Astrocyte of the cerebellum (primary cell): ENCODE measurements at places on chromosomes 3 and 15.

DNA sequence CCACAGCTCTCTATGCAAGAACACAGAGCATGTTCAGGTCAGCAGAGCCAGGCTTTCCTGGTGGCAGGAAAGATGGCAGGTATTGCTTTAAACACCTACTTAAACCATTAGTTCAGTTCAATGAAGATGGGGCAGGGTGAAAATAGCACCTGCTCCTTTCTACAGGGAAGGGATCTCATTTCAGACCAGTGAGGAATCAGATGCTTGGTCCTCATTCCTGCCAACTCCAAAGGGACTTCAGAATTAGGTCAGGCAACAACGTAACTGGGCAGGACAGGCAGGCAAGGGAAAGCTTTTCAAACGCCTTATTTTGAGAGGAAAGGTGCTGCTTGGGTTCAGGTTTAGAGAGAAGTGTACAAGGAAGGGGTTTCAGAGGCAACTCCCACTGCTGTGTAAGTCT lies 12.6 kb upstream of the RPS17 start:
- DNase-seq, result no peak

DNA sequence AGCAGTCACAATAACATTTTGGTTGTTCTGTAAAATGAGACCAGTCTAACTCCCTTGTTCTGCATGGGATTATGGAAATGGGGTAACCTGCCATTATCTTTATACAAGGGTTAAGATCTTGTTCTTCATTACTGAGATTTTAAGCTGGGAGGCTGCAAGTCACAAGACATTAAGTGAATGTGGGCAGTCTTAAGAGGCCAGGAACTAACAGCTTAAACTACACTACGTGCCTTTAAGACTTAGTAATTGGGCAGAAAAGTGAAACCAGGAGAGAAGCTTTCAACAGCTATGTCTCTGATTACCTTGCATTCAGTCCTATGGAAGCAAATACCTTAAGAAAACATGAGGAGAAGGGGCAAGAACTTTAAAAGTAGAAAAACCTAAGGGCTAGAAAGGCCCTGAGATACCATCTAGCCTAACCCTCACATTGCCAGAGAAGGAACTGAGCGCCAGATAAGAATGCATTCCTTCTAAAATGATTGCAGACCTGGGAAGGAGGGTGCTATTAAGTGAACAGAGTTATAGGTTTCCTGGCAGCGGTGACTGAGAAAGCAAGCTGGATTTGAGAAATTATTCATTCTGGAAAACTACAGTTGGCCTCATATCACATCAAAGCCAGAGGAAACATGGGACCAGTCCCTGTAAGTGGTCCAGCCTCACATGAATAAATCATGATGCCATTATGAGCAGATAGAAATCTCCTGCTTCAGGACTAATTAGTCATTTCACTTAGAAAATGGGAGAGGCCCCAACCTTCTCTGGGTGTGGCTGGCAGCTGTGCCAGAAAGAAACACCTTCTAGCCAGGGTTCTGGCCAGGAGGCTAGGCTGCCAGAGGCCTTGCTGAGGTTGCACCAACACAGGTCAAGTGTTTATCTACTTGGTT lies 32.9 kb downstream of the DAPK2 start:
- no peak for DNase-seq

GRCh38 chr3:111314181-111314873 lies 227.7 kb upstream of the CD96 start:
- no peak for DNase-seq

GRCh38 chr3:9690451-9691450 lies 12.9 kb upstream of the CPNE9 start:
- no peak for DNase-seq

GRCh38 chr3:95399585-95399984 lies 1336.7 kb downstream of the NSUN3 start:
- DNase-seq, result no peak

- DNase-seq, result no peak
Observed at GRCh38 chr15:38872732-38873131, 308.1 kb upstream of the RASGRP1 start.

GRCh38 chr3:98705212-98705611 lies 57.9 kb upstream of the ST3GAL6 start:
- no peak for DNase-seq

DNA sequence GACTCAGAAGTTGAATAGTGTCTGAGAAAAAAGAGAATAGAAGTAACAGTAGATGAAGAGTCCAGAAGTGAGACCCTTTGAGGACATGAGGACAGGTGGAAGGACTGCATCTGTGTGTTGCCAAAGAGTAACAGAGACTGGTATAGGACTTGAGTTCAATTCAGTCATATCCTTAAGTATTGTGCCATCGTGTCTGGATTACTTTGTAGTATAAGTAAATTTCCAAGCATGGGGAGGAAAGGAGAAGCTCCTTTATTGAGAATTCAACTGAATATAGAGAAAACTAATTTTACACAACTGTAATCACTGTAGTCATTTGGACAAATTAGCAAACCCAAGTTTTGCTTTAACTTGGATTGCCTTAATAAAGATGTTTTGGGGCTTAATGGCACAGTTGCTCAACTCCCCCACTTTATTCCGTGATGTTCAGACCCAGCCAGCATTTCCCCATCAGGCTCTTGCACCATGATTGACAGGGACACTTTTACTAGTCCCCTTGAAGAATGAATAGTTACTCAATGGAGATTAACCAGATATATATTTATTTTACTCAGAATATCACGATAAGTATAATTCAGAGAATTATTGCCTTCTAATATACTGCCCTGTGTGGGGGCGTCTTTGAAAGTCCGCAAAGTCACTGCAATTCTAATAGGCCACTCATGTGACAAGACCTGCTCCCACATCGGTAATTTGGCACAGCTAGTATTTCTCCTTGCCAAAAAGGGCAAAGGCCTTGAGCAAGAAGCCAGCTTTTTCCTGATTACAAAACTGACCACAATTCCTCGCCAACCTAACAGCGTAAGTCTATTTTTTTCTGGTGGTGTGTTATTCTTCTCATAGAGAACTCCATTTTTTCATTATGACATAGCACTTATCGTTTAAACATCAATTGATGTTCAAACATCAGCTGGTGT lies 61.3 kb downstream of the PPARG start:
- no peak for DNase-seq

GRCh38 chr15:36136049-36136448 lies 443.4 kb upstream of the CDIN1 start:
- DNase-seq, result no peak

GRCh38 chr3:87446849-87447387 lies 170.5 kb upstream of the POU1F1 start:
- DNase-seq, result no peak

DNA sequence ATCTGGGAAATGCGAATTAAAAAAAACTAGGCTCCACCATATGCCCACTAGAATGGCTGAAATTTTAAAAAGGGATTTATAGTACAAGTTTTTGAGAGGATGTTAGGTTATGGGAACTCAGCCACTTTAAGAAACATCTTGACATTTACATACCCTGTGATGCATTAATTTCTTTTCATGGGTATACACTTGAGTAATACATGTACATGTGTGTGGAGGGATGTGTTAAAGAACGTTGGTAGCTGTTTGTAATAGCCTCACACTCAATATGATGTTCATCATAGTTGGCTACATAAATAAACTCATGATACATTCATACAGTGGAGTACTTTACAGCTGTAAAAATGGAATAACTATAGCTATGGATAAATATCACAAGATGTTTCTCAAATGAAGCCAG lies 40.9 kb downstream of the MEF2A start:
- no peak for DNase-seq

DNA sequence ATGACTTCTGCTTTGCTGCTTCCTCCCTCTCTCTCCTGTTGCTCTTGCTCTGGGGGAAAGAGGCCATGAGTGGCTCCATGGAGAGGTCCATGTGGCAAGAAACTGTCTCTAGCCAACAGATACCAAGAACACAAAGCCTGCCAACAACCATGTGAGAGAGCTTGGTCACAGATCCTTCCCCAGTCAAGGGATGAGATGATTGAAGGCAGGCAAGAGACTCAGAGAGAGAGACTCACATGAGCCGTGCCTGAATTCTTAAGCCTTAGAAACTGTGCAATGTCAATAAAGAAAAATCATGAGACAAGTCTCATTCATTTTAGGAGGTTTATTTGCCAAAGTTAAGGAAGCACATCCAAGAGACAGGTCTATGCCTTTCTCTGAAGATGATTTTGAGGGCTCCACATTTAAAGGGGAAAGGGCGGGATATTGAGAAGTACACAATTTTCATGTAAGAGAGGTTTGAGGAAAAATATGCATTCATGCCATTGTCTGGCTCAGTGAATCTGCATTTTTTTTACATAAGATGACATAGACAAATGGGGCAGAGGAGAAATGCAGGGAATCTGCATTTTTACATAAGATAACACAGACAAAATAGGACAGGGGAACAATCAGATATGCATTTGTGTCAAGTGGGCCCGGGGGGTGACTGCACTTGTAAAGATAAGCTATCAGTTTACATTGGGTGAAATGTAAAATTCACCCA lies 59.5 kb upstream of the SUCLG2 start:
- no peak for DNase-seq

DNA sequence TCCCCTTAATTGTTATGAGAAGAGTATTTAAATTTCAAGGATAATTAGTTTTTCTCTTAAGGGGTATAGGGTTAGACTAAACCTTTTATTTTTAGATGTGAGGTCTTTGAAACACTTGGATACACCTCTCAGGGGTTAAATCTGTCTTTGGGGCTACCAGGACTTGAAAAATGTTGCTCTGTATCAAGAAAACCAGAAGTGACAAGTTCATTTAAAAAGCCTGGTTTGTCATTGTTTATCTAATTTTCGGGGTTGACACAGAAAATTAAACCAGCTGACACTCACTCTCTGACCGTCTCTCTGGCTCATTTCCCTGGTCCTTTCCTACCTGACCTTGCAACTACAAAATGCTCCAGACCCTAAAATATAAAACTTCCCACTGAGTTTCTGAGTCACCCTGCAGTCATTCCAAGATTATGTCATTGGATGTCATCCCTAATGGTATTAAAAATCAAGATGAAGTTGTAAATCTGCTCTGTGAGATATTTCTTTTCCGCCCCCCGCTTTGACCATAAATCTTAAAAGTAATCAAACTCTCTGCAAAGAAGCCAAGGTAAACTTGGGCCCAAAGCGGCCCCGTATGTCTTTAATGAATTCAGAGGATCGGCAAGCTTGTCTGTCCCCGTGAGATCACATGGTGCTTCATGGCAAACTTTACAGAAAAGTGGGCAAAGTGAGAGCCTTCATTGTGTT lies 32.9 kb upstream of the SKOR1 start:
- DNase-seq, result no peak

GRCh38 chr3:115623044-115623868 lies at the start of gene GAP43:
Gene GAP43 (plus strand): TSS chr3:115623510. CDS start chr3:115623690, 180 bp downstream.
- peak; percentile 42 for DNase-seq

GRCh38 chr3:64518950-64519349 lies 168.8 kb downstream of the ADAMTS9 start:
- no peak for DNase-seq

DNA sequence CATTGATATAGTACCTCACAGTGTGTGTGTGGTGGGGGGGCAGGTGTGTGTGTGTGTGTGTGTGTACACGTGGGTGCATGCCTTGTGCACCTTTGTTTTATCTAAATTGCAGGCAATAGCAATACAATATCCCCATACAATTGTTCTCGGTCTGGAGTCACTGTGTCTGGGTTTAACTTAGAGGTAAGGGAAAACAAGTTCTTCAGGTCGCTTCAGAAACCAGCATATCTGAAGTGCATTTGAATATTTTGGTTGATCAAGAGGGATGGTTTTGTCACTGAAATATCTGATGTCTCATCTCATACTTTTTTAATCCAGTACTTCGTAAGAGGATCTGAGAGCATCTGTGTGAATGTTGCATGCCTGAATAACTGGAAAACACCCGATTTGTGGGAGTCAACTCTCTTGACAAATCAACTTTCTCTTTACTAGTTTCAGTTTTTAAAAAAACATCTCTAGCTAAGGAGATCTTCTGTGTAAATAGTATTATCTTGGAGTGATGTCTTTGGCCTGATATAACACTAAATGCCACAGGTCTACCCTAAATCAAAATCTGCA lies 206.8 kb upstream of the NR2F2 start:
- no peak for DNase-seq

- DNase-seq, result no peak
Observed at GRCh38 chr15:68582864-68583263, 4.1 kb downstream of the CORO2B start.

DNA sequence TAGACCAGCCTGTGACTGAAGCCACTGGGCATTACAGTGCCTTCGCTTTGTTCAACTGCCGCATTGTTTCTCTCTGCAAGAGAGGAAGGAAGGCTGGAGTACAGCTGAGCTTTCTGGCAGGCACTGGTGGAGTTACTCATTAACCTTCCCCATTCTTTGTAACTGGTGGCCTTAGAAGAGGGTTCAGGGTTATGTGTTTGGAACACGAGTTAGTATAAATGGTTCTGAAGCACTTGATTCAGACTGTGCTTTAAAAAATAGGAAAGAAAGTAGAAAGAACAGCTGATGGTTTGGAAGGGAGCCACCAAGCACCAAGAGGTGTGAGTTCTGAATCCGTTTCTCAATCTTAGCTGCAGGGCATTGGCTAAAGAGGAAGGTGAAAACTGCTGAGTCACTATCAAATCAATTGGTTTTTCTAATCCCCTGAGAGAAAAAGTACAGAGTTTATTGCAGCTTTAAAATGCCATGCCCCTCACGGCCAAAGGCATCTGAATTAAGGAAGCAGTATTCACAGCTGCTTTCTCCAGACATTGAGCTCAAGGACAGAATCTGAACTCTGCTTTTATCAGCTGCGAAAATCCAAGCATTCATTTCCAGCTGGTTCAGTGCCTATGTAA lies 3.6 kb downstream of the HGD start:
- DNase-seq, result peak; percentile 63

- no peak for DNase-seq
Observed at GRCh38 chr15:96362755-96363651, 32.5 kb downstream of the NR2F2 start.
